ENCODE measurements at places on chromosomes 2 and 18.
A peak's percentile ranks its signal among the peaks of the same experiment; 100 is the strongest.

DNA sequence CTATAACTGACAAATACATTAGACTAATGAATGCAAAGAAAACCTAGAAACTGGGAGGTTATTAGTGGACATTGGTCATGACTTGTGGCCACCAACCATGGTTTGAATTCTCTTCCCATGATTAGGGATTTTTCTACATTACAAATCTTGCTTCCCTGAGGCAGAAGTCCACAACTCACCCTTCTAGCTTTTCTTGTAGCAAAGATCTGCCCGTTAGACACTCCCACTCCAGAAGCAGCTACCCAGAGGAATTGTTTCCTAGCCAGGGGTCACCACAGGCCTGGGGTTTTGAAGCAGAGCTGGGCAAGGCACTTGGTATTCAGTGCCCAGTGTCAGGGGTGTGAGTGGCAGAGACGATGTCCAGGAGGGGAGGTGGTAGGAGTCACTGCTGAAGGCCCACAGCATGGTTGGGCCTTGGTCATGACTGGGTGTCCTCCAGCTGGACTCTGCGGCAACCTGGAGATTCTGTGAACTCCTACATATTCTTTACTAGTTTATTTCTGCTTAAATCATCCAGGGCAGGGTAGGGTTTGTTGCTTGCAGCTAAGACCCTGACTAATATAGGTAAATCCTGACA lies 54.9 kb downstream of the ACTR2 start:
- no peak for DNase-seq

GRCh38 chr2:159427048-159427447 lies 140.5 kb upstream of the WDSUB1 start:
- DNase-seq, result no peak

DNA sequence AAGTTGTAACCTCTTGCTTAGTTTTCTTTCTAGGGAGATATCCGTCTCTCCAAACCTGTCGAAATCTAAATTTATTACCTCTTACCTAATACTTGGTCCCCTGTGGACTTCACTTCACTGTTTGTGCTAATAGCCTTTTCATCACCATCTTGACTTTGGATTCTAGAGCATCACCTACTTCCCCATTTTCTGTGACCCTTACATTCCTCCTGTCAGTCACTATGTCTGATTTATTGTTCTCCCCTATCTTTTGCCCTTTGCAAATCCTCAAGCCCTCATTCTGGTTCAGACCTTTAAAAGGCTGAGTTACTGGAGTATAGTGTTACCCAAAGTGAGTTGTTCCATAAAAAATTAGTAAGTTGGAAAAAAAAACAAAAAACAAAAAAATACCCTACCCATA lies 7.5 kb downstream of the MYO1B start:
- no peak for DNase-seq

DNA sequence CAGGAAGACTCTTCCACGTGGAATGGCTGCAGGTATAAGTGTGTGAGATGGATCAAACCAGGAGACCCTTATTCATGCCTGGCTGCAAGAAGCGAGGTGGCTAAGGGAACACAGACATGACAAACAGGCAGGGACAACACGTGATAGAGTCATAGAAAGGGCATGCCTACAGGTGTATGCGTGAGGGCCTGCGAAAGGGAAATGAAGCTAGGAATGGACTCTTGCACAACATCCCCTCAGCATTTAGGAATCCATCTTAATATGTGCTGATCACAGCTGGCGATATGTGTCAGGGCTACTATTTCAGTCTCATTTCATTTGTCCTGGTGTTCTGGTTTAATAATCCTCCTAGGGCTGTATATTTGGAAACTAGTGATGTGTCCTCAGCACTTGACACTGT lies 291.2 kb downstream of the MYT1L start:
- no peak for DNase-seq

DNA sequence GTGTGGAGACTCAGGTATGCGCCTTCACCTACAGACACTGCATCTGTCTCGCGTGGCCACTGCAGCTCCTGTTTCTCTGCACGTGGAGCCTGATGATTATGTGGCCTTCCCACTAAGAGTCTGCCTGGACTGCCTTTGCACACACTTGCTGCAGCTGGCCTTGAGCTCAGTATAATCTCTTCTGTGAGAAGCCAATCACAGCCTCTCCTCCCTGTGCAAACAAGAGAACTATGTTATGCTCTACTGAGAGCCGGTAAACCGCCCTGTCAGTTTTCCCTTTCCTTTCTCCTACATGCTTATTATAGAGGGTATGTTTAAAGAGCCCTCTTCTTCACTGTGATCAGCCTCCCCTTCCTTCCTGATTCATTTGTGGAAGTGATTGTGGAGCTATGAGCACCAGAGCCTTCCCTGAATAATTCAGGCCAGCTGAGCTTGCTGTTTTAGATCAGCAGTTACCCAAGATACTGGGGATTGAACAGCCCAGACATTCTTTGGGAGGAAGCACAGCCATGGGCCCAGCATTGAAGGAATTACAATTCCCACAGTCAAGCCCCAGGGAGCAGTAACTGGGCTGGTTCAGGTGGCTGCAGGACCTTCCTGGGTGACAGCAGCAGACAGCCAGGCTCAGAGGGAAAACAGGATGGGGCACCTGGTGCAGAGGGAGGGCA lies 3.7 kb upstream of the TGFA start:
- peak; percentile 82 for DNase-seq

DNA sequence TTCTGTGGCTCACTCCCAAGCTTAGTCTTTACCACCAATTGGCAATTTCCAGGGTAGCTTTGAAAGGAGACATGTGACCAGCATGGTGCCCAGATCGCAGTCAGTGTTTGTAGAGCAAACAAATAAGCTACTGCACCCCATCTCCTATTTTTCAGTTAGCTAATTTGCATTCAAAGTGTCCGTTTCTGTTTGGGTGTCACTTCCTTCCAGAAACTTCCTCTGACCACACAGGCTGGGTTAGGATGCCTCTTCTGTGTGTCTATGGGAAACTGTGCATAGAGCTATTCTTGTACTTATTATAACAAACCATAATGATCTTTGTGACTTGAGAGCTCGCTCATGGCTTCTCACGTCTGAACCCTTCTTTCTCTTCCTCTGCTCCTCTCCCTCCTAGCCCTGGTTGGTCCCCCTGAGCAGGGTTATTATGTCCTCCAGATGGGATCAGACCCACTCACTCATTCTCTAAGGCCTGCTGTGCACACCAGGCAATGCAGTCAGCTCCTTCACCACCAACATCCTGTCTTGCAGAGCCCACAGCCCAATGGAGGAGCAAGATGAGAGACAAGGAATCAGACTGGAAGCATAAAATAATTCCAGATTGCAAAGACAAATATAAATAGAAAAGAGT lies 101.2 kb upstream of the ALK start:
- DNase-seq, result no peak

GRCh38 chr2:85605406-85606115 lies 3.1 kb upstream of the TMEM150A start:
- no peak for DNase-seq

DNA sequence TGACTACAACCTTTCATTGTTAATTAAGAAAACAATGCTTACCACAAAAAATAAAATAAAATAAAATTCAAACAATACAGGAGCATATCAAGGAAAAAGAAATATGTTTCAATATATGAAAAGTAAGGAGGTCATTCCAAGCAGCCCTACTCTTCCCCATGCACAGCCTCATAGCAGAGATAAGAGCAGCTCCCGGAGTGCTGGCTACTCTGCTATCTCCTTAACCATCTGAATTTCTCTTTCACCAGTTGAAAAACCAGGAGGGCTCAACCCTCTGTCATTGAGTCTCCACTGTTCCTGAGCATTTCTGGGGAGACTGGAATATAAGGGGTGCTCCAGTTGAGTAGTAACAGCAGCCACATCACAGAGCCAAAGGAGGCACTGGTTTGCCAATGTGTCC lies 201.4 kb downstream of the TCF4 start:
- no peak for DNase-seq

GRCh38 chr2:148615381-148615841 lies 29.1 kb upstream of the EPC2 start:
- DNase-seq, result no peak

DNA sequence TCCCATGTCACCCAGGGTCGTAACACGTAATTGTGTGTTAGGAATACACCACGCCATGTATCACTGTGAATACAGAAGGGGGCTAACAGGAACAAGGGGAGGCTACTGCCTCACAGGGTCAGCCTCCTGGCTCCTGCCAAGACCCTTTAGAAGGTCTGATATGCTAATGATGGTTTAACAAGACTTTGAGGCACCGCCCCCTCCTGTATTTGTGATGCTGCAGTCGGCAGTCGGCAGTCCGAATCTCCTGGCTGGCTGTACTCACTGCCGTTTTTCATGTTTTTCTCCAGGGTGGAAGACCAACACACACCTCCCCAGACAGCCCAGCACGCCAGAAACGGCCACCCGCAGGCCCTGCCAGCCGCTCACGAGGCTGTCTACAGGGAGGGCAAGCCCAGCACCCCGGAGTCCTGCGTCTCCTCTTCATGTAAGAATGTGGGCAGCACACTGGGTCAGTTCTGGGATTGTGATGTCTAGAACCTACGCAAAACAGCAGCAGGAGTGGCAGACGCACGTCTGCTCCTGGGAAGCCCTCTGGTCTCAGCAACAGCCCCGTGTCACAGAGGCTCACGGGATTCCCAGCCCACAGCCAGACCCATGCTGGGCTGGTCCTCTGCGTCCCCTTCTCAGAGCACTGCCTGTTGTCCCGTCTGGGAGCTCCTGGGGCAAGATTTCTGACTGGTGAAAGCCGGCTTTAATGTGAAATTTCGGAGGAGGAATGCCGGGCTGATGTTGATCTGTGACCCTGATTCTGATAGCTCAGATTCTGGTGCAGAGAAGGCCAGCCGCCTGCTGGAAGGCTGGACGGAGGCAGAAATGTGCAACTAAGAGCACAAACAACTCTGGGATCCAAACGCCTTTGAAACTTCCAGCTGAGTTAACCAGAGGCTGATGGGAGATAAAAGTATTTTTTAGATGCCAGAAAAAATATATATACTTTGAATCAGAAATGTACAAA lies 39.7 kb upstream of the B3GNT7 start:
- no peak for DNase-seq

GRCh38 chr2:168518555-168519066 lies 62.5 kb downstream of the CERS6 start:
- DNase-seq, result no peak

- DNase-seq, result no peak
Observed at GRCh38 chr2:11314487-11314886, 29.9 kb downstream of the ROCK2 start.

- DNase-seq, result no peak
Observed at GRCh38 chr18:11511434-11512095, 97.8 kb upstream of the SLC35G4 start.

- no peak for DNase-seq
Observed at GRCh38 chr18:13260935-13261640, 42.5 kb downstream of the LDLRAD4 start.

DNA sequence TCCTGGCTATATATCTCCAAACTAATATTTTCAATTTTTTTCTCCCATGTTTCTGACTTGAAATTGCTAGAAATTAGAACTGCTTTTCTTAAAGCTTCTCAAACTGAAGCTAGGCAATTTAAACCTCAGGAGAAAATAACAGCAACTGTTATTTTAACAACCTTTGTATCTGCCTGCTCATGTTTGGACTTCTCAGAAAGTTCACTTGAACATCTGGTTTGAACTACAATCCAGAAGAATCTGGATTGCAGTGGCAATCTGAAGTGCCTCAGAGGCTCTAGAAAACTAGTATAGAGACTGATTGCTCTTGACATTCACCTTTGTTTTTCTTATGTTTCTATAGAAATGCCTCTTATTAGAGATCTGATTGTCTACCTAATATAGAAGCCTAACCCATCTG lies 64.1 kb downstream of the STAT4 start:
- no peak for DNase-seq

GRCh38 chr2:10225291-10226037 lies 77.2 kb upstream of the HPCAL1 start:
- no peak for DNase-seq

DNA sequence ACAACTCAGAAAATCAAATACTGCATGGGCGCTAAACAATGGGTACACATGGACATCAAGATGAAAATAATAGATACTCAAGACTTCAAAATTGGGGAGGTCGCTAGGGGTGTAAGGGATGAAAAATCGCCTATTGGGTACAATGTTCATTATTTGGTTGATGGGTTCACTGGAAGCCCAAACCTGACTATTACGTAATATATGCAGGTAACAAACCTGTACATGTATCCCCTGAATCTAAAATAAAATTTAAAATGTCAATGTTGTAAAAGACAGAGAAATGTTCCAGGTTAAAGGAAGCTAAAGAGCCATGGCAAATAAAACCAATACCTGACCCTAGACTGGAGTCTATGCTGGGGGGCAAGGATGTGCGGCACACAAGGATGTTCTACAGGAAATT lies 80.4 kb upstream of the CCBE1 start:
- DNase-seq, result no peak

DNA sequence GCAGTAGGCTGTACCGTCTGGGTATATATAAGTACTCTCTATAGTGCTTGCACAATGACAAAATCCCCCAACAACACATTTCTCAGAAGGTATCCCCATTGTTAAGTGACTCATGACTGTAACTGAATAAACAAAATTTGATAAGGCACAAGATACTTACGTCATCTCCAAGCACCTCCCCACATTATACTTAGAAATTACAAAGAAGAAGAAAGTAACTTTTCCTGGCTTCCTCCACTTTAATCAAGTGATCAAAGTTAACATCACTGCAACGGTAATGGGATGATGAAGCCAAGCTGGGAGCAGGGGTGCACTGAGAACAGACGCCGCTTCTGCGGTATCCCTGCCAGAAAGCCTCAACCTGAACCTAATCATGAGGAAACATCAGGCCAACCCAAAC lies 9.7 kb downstream of the TNS1 start:
- no peak for DNase-seq

DNA sequence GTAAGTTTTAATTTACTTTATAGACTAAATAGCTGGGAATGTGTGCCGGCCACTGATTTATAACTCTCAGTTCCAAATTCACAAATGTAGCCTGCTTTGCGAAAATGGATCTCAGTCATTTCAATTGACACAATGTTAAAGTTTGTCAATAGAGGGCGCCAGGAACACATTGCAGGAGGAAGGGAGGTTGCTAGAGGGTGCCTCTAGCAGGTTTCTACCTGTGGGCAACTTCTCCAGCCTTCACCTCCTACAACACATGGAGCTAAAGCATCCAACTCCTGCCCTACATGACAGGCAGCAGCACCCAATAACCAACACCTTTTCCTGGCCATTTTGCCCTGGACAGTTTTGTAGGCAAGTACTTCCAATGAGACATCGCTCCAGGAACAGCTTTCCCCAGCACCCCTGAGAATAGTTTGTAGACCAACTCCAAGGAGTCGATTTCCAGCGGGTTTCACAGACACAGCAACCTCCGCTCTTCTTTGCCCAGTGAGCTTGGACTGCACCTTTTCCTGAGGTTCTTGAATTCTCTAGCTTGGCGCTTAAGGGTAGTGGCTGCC lies 784.8 kb upstream of the CDH2 start:
- DNase-seq, result peak; percentile 47

GRCh38 chr18:34867520-34867919 lies 157.4 kb downstream of the DTNA start:
- DNase-seq, result peak; percentile 38

- no peak for DNase-seq
Observed at GRCh38 chr2:130825231-130825965, 11.3 kb upstream of the ARHGEF4 start.
